ENCODE measurements at places on chromosomes 4 and X. TPM values are rescaled to one million over a fixed set of nuclear protein-coding genes. Genes with fewer than 3 reads are reported as not detected.

- no peak for DNase-seq
These were observed 29.1 kb upstream of the PLS3 start for GRCh38 chrX:115531818-115532403.

DNA sequence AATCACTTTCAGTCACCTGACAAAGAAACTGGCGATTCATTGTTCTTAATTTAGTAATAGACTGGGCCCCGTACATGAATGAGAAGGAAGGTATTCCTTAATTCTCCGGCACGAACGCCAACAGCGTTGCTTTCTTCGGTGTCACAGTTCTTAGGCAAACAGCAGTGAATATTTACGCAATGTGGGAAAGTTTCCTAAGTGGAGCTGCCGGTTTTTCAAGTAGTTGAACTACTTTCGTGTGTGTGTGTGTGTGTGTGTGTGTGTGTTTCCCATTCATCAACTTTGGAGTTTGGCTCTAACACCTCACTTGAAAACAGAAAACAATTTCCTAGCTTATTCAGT is 651 bp downstream of the NXT2 start:
- DNase-seq, result no peak

DNA sequence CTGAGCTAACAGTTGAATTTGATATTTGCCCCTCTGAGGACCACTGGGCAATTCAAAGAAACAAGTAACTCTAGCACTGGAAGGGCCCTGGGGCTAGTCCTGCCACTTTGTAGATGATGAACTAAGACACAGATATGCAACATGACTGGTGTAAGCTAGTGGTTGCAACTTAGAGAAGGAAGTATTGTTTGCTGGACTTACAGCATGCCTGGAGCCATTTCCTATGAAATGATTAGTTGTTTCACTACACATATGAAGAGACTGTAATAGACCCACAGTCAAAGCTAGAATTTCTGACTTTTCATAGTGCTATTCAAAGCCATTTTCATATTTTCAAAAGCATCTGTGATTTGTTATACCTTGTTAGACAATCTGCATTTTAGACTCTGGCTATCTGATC is 96.2 kb downstream of the TSPAN7 start:
- DNase-seq, result no peak

DNA sequence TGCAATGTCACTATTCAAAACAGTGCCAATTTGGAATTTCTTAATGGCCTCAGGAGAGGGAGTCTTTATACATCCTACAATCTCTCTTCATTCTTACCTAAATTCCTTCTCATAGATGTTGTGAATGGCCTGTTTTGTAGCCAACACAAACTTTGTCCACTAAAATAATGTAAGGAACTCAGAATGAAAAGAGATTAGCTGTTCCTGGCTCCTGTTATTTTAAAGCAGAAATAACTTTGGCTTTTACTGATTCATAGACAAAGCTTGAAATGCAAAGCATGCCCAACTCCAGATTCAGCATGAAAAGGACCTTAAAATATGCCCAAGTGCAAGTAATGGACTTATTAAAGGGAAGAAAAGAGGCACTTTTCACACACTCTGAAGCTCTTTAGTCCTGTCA is 146.0 kb upstream of the GPC4 start:
- no peak for DNase-seq

Gene GTPBP6
- 34.7 TPM for total RNA-seq

Gene KLF8
- total RNA-seq, result 28.3 TPM

Data from aorta (tissue), 5 donors.